K562 (cell line): ENCODE measurements at places on chromosomes 1 and 21. TPM values are rescaled to one million over a fixed set of nuclear protein-coding genes. Genes with fewer than 3 reads are reported as not detected.

DNA sequence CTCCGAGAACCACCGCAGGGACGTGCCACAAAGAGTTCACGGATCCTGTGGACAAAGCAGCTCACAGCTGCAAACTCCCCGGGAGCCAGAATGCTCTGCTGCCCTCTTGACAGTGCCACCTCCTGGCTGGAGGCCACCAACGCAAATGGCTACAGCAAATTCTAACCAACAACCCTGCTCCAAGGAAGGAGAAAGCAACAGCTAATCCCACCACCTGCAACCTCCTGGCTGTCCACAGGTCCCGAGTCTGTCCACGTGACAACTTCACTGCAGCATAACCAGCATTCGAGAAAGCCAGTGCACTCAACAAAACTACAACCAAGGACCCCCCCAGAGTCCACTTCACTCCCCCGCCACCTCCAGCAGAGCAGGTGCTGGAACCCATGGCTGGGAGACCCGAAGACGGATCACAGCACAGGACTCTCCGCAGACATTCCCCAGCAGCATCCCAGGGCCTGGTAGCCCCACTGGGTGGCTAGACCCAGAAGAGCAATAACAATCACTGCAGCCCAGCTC is 17.3 kb downstream of the POFUT2 start:
- no peak for DNase-seq

GRCh38 chr1:99943223-99943794 is 26.5 kb upstream of the SLC35A3 start:
- DNase-seq = no peak

IL22RA1 gene
- 0.11 TPM in 1 of 2 replicates, not detected in the other for total RNA-seq

CHI3L2 gene
- total RNA-seq = 0.27 TPM in 1 of 2 replicates, not detected in the other

DNA sequence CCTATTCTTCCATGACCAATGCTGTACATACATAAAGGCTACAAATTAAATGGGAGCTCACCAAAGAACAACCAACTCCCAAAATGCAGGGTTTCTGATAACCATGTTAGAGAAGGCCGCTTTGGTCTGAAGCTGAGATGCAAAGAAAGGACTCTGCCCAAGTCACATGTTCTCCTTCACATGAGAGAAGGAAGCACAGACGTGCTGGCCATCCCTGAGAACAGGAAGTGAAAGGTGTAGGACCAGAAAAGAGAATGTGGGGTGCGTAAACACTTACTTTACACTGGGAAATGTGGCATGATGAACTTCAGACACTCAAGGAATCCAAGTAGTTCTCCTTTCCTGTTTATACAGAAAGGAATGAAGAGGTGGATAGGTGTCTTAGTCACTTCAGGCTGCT is 31.7 kb upstream of the TADA1 start:
- DNase-seq = no peak

PLPP3 gene
- 0.16 and 0.36 TPM in 2 replicates for total RNA-seq

- peak; percentile 8 for DNase-seq
These were observed 169.8 kb upstream of the CXADR start for GRCh38 chr21:17343055-17343454.
